ENCODE measurements at places on chromosomes 11 and 22.

GRCh38 chr11:47002390-47002789 lies 65.8 kb downstream of the CSTPP1 start:
- no peak for DNase-seq

DNA sequence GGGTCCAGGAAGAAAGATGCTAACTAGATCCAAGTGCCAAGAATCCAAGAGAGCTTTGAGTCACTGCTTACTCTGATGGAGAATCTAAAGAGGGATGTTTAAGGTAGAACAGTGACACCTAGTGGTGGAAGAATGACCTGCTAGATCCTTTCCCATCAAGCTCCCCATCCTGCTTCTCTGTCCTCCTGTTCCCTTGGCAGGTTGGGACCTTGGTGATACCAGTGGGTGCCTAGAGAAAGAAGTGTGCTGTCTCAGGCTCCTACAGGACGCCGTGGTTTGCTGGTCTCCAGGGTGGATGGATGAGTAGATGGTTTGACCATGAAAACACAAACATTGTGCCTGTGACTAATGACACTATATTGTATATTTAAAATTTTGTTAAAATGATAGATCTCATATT lies 383.7 kb downstream of the TMEM135 start:
- no peak for DNase-seq

DNA sequence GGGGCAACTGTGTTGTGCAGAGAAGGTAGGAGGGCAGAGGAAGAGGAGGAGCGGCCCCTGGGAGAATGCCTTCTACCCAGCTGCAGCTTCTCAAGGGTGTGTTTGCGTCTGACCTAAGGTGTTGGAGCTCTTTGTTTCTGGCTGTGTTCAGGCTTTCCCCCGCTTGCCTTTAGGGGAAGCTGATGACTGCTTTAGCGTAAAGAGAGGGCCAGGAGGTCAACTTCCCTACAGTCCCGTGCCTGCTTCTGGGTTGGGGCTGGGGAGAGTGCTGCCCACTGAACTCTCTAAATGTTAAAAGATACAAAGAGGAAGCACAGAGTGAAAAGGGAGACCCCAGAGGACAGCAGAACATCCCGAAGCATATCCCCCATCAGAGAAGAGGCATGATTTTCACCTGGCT lies 99.2 kb downstream of the PTPRJ start:
- DNase-seq = no peak

DNA sequence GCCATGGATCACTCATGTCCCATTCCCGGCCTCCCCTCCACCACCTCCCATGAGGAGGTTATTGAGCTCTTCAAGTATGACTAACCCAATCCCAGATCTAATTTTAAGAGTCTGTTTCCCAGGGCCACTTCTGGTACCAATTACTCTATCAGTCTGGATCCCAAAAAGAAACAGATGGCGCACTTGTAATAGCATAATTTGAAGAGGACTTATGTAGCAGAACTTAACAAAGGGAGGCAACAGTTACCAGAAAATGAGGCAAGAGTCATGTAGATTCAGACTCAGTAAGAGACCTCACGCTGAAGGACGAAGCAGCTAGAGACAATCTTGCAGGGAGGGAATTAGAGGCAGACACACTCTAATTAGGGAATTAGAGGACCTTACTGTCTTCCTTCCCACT lies 46.9 kb downstream of the DDX6 start:
- no peak for DNase-seq

- DNase-seq = no peak
Observed at GRCh38 chr11:19173004-19173689, 28.6 kb downstream of the CSRP3 start.

DNA sequence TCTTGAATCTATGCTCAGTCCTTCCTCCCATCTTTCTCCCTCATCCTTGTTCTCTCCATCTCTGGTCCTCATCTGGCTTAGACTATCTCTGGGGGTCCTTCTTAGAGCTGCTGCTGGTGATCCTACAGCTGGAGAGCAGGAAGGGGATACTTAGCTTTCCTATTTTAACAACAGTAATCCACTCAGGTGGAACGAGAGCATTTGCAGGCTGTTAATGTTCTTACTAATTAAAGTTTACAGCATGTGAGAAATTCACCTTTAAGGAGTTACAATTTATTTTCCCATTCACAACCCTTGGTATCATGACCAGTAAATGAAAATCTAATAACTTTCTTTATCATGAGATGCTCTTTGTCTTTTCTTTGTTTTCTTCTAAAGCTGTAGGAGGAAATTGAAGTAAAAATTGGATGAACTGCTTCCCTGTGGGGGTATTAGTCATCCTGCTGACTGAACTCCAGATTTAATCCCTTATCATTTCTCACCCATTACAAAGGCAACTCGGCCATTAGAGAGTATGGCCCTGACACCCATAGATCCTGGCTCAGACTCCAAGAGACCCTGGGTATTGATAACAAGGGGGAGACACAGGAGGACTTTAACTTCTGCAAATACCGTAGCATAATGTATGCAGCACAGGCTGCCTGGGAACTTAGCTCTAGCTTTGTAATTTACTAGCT lies 37.6 kb upstream of the MTNR1B start:
- DNase-seq = no peak

DNA sequence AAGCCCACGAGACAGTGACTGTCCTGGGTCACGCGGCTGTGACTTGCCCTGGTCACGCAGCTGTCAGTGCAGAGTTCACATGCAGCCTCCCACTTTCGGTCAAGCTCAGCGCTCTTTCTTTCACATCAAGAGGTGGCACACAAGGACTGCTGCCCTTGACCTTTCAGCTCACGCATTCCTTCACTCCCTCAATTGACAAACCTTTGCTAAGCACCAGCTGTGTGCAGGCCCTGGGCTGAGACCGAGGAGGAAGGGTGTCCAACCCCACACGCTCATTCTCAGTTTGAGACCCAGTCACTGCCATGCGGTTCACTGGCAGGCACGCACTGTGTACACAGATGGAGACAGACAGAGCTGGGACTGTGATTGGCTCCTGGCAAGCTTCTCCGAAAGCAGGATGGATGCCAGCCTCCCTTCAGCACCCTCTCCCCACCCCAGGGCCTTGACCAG lies 70.3 kb downstream of the SCUBE1 start:
- DNase-seq = no peak

DNA sequence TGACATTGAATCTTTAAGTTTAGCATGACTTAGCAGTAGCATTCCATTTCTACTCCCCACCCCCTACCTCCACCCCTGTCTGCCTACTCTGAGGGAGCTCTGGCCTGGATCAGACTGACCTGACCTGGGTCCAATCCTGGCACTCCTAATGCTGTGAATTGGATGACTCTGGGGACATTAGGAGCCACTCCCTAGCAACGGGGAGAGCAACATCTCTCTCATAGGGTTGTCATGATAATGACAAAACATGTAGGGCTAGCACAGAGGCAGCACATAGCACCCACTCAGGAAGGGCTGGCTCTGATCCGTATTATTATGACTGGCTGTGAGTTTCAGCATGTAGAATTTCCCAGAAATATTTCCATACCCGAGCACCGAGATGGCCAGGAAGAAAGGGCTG lies 40.5 kb downstream of the CABIN1 start:
- no peak for DNase-seq

DNA sequence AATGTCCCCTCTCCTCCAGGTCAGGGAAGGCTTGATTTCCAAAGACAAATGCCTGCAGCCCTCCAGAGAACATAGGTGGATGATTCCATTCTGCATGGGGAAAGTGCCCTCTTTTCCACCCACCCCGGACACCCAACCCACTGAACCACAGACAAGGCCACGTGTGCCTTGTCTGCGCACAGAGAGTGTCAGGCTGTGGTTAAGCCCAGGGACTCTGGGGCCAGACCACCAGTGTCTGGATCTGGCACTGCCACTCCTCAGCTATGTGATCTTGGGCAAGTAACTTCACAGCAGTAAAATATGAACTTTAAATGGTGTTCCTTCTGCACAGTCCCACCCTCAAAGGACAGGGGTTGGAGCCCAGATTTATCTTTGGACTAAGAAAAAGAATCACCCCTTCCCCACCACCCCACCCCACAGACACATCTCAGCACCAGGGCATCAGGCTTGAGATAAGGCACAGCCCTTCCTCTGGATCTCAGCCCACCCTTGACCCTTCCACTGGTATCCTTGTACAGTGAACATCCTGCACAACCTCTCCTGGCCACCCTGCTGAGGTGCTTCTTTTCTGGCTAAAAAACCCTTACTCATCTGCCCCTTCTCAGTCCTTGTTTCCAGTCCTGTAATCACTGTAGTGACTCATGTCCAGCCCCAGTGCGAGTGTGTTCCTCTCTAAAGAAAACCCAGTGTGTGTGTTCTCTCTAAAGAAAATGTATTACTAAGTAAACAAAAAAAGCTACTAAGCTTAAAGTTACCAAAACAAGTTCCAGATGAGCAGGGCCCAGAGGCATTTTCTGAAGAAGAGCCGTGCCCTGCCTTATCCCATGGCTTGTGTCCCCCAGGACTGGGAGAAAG lies 1.9 kb upstream of the PTGDR2 start:
- no peak for DNase-seq

GRCh38 chr11:133814588-133815100 lies 30.7 kb downstream of the SPATA19 start:
- no peak for DNase-seq

DNA sequence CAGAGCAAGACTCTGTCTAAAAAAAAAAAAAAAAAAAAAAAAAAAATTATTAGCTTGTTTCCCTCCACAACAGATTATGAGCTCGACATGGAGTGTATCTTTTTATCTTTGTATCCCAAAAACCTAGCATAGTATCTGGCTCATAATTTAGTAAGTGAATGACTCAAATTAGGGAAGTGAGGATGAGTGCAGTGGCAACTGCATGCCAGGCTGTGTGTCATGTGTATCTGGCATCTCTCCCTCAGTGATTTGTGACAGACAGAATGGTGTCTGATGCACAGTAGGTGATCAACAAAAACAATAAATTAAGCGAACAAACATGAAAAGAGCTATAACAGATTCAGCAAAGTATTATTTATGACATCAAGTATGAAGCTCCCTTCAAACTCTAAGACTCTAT lies 7.2 kb downstream of the STK33 start:
- DNase-seq = no peak

DNA sequence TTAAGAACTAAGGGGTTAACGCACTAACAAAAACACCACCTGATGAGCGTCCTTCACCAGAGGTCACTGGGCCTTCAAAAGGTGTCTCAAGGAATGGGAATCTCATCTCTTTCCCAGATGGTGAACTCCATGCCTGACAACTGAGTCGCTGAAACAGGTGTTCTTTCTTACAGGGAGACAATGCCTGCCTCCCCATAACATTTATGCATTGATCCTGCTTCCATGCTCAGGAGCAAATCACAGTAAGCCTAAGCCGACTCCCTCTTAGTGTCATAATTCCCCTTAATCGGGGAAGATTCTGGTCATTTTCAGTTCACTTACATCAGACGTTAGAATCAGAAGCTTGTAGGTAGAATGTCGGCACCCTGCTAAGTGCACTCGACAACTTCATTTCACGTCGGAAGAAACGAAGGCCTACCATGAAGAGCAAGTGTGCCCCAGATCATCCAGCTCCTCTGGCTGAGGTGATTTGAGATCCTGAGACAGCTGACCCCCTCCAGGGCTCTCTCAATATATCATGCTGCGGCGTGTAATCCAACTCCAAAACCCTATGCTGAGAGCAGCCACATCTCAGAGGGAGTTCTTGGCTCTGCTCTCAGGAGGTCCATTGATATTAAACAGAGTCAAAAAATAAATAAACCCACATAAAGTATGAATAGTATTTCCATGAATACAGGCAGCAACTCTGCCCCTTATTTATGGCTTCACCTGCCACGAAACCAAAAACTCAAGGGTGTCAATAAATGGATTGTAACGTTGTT lies 163.1 kb downstream of the LARGE1 start:
- no peak for DNase-seq

DNA sequence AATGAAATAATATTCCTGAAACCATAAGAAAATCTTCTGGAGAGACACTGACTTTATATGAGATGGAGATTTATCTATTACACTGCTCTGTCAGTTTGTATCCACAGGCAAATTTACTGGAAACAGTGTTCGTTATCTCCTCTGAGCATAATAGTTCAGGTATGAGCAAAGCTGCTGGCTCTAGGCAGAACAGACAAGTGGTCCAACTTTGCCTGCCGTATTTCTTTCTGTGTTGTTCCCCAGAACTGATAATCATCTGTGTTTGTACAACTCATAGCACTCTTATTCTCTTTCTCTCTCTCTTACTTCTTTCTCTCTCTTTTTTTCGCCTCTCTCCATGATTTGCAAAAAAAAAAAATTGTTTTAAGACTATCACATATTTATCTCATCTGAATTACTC lies 623.8 kb upstream of the CHORDC1 start:
- no peak for DNase-seq

DNA sequence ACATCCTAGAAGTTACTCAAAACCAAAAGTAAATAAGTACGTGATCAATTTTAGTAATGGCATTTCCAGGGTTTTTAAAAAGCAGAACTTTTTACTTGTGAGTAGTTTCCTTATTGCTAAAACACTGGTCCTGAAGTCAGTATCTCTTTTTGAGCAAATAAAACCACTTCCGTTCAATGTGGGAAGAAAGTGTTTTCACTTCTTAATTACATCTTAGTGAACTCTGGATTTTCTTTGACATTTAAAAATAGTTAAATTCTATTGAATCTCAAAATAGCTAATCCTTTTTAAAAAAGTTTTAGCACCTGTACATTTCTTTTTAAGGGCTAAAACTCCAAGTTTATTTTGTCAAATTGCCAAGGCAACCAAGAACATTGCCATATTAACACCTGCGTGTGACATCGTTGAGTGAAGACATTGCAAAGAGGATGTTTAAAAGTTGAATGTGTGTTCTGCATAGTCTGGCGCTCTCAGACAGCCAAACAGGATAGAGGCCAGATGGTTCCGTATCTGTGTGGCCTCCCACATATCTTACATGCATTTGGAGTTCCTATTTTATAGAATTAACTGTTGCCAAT lies 17.2 kb upstream of the OR5B21 start:
- DNase-seq = no peak

- no peak for DNase-seq
Observed at GRCh38 chr11:69218271-69218682, 62.5 kb downstream of the SMIM38 start.

- DNase-seq = no peak
Observed at GRCh38 chr11:88293931-88294330, 43.6 kb downstream of the CTSC start.

DNA sequence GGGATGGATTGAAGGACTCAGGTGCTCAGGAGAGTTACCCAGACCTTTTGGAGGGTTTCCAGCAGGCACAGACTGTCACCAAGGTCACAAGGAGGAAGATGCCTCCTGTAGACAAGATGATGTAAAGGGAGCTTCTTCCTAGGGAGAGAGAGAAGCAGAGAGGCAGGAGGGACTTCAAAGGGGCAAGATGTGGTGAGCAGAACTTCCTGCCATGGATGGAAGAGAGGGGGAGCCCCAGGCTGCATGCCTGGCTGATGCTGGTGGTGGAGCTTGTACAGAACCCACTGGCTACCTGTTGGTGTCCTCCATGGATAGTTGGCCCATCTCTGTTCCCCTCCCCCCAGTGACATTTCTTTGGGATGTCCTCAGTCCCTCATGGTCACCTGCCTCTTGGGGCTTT lies 4.2 kb downstream of the HEPN1 start:
- DNase-seq = no peak
